ENCODE measurements at places on chromosomes 12 and 14. TPM values are rescaled to one million over a fixed set of nuclear protein-coding genes. Genes with fewer than 3 reads are reported as not detected.

Gene LIN7A
- total RNA-seq = 42.6 TPM

Gene IGF1
- 0.76 TPM for total RNA-seq

Gene OR4K5
- total RNA-seq = not detected

Gene AMDHD1
- total RNA-seq = 0.71 TPM

Gene GPR162
- total RNA-seq = 5.3 TPM

Gene PRR4
- 10.0 TPM for total RNA-seq

Gene SLCO1B1
- total RNA-seq = not detected

Gene PZP
- total RNA-seq = 1.2 TPM

Gene CCDC184
- total RNA-seq = 41.1 TPM

Gene HNF1A
- total RNA-seq = not detected

Gene FGF6
- not detected for total RNA-seq

Gene SYNDIG1L
- 0.71 TPM for total RNA-seq

Gene STK38L
- total RNA-seq = 43.2 TPM

Gene MGST1
- total RNA-seq = 345 TPM

Gene HHIPL1
- 2.0 TPM for total RNA-seq

Gene PLXNC1
- total RNA-seq = 29.3 TPM

Gene CAPZA3
- total RNA-seq = not detected

All from motor neuron (in vitro differentiated cells).